Spleen (tissue), 13 donors: ENCODE measurements at places on chromosomes 7 and 10.

GRCh38 chr7:26199301-26200037 is 1.1 kb downstream of the HNRNPA2B1 start:
- peak; percentile 92 for DNase-seq

DNA sequence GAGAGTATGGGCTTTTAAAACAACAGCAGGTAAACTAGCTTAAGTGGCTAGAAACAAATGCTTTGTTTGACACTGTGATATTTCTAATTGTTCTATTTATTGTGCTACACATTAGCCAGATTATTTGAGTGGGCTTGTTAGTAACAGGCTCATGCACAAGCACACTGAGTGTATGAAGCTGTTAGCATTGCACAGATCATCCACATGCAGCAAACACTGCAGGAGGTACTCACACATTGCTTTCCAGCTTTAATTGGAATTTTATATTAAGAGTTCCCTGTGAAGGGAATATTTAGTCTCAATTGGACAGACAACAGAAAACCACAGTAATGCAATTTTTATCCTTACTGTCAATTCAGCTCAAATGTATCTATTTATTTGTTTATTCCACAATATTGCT is 92.9 kb upstream of the ZNF804B start:
- DNase-seq = no peak

- DNase-seq = peak; percentile 86
Observed at GRCh38 chr10:1661859-1662437, 75.4 kb downstream of the ADARB2 start.

DNA sequence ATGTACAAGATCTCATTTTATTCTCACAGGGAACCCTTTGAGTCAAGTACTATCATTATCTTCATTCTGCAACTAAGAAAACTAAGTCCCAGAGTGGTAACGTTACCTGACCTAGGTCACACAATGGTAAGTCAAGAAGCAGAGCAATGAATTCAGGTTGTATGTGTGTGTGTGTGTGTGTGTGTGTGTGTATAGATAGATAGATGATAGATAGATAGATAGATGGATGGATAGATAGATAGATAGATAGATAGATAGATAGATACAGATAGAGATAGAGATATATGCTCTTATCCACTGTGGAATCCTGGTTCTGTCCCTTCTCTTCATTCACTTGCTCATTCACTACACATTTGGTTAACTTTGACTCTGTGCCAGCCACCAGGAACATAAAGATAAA is 29.8 kb downstream of the ASAH2 start:
- no peak for DNase-seq

DNA sequence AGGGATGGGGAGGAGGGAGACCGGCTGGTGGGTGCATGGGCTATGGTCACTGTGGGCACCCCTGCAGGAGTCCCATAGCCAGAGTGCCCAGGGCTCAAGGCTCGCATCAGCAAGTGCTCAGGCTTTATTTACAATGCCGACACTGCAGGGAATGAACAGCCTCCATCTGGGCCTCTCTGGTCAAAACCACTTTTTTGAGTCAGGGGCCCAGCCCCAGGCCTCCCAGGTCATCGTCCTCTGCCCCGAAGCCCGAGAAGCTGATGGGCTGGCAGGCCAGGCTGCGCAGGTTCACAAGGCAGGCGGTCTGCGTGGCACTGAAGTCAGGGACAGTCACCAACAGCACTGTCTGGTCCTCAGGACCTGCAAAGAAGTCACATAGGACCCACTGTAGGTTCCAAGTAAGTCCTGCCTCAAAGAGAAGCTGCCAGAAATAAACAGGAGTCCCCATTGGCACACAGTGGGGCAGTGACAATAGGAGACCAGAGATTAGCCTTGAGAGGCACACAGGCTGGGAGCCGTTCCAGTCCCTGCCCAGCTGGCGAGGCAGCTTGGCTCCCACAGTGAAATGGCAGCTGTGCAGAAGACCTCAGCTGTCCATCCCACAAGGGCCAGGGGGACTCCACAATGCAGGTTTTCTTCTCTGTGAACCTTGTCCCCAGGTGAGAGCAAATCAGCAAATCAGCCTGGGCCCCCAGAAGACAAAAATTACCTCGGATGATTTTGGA is 8.6 kb downstream of the POLD2 start:
- peak; percentile 51 for DNase-seq

DNA sequence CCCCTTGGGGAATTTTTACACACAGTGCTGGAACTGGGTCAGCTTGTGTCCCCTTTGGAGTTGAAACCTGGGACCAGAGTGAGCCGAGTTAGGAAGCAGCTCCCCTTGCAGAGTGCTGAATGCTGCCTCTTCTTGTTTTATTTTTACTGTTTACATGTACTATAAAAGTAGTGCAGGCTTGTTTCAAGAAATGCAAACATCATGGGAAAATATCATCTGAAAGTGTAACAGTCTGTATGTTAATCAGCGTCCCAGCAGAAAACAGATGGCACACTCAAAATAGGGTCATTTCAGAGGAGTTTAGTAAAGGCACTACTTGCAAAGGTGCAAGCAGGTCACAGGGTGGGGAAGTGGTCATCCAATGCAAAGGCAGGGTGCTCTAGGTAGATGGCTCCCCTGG is 30.1 kb downstream of the CXCL12 start:
- no peak for DNase-seq
